CD4-positive, alpha-beta T cell treated with Interleukin-1 beta for 1 hour (primary cell): ENCODE measurements at places on chromosomes 12 and 14.

DNA sequence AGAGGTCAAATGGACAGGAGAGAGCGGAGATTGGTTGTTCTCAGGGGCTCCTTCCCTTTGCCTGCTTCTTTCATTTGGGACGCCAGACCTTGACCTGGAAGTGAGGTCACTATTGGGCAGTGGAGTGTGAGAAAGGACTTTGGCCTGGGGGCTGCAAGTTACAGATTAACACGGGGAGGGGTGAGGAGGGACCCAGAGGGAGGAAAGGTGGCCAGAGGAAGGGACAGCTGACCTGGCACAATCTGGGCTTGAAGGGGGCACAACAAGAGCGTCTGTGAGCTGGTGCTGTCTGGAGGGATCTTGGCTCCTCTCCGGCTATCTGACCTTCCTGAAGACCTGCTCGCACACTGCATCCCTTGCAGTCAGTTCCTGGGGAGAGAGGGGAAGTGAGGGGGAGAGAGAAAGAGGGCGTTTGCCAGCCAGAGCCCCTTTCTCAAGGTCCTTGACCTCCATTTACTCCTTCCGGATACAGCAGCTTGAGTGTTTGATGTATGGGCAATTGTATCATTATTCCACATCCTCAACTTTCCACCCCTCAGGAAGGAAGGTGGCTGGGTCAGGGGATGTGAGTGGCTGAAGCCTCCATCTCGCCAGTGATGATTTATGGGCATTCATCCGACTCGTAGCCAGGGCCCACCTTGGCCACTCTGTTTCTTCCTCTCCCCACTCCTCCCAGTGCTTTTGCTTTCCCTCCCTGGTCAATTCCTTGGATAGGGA is 4.7 kb downstream of the RBP5 start:
- no peak for DNase-seq

DNA sequence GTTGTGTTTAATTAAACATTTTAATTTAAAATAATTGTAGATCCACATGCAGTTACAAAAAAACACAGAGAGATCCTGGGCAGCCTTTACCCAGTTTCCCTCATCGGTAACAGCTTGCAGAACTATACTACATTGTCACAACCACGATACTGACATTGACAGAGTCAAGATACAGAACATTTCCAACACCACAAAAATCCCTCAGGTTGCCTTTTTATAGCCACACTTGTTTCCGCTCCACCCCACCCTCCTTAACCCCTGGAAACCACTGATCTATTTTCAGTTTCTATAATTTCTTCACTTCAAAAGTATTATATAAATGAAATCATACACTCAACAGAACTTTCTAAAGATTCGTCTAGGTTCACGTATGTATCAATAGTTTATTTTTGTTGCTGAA is 458.8 kb upstream of the SOX5 start:
- no peak for DNase-seq

- no peak for DNase-seq
These were observed 27.0 kb downstream of the BTBD7 start for GRCh38 chr14:93305725-93306418.

GRCh38 chr14:53536446-53536845 is 383.3 kb upstream of the DDHD1 start:
- no peak for DNase-seq

GRCh38 chr12:155006-155405 is 59.0 kb downstream of the SLC6A12 start:
- DNase-seq: no peak

- no peak for DNase-seq
These were observed 85.5 kb downstream of the CACNA1C start for GRCh38 chr12:2138294-2138693.

DNA sequence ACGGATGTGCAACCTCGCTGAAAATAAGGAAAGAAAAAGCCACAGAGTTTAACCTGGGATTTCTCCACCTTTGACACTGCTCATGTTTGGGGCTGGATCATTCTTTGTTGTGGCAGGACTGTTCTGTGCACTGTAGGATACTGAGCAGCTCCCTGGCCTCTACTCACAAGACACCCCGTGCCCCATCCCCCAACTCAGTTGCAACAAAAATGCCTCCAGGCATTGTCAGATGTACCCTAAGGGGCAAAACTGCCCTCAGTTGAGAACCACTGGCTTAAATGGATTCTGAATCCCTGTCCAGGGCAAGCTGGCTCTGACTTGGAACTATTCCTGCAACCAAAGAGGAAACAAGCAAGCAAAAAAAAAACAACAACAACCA is 2.1 kb downstream of the GLTP start:
- DNase-seq: no peak

GRCh38 chr14:76073717-76074116 is 78.0 kb upstream of the GPATCH2L start:
- DNase-seq: no peak

GRCh38 chr14:59159169-59159568 is 29.3 kb upstream of the DAAM1 start:
- DNase-seq: no peak
